ENCODE measurements at places on chromosomes 1 and 21.

- DNase-seq = no peak
These were observed 102.8 kb upstream of the JUN start for GRCh38 chr1:58886611-58887010.

DNA sequence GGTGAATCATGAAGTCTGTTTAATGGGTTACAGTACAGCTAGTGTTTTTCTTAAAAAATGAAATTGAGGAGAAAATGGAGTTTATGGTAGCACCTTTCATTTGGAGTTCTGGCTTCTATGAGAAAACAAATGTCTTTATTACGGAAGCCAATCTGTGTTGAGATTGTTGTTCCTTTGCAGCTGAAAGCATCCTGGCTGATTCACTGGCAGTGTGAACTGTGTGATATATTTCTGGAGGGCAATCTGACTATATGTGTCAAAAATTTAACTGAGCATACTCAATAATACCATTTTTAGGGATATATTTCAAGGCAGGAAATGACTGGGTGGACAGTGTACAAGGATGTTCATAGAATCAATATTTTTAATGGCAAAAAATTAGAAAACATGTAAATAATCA is 46.6 kb upstream of the LYST start:
- no peak for DNase-seq

DNA sequence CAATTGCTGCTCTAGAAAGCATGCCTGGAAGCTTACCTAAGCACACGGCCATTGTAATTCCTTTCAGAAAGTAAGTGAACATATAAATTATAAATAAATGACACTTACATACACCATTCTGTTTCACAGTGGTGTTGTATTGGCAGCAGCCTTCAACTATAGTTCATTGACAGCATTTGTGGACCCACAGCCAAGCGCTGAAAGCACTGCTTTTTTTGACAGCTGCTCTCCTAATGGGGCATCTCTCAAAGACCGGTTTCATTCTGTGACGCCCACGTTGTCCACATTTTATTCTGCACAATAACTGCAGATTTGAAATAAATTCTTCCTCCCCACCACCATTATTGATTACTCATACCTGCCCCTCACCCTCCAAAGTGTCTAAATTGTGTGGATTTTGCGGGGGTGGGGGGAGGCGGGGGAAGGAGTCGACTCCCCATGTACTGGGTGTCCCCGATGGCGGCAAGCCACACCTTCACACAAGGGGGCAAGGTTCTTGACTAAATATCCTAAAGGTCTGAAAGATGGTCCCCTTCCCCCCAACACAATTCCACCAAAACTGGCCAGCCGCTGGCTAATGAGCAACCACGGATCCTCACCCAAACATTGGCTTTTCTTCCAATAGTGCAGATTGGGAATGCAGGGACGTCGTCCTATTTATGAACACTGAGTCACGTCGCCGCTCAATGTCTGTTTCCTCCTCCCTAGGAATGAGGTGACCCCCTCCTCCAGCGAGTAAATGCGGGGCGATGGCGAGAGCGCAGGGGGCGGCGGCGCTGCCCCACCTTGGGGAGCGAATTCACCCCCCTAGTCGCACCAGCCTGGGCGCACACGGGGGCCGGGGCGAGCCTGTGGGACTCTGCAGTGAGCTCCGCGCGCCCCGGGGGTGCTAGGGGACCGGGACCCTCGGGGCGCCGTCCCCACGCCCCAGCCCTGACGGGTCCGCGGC is 960 bp downstream of the RCAN1 start:
- DNase-seq = no peak

GRCh38 chr1:226220473-226221189 is 2.8 kb upstream of the MIXL1 start:
- no peak for DNase-seq

- no peak for DNase-seq
These were observed 32.3 kb downstream of the CD58 start for GRCh38 chr1:116538544-116538943.

GRCh38 chr1:95496773-95497172 is 262.8 kb downstream of the RWDD3 start:
- DNase-seq = no peak

- no peak for DNase-seq
These were observed 14.8 kb downstream of the DHRS3 start for GRCh38 chr1:12603224-12603623.

- no peak for DNase-seq
These were observed 35.8 kb downstream of the WNT4 start for GRCh38 chr1:22107126-22107525.

GRCh38 chr1:18632783-18633421 is 2.3 kb downstream of the PAX7 start:
- DNase-seq = peak; percentile 46

GRCh38 chr21:41316200-41317062 is at the start of gene FAM3B:
FAM3B (plus strand) TSS chr21:41316801; CDS start chr21:41316880, 79 bp downstream.
- peak; percentile 34 for DNase-seq

DNA sequence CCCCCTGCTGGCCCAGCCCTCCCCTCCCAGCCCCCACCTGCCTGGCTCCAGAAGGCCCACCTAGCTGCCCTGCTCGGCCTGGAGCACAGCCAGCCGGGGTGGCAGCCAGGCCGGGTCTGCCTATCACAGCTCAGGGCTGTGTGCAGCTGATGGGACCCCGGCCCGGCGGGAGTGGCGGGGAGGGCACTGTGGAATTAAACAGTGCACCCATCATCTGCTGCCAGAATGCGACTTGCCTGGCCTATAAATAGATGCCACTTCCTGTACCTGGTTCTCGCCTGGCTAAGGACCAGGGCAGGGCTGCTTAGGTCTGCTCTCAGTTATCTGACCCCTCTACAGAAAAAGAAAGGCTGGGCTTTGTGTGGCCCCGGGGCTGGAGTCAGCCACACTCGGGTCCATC is 98.2 kb upstream of the VAMP3 start:
- no peak for DNase-seq

- no peak for DNase-seq
These were observed 303.6 kb upstream of the FAM78B start for GRCh38 chr1:166470441-166470840.

DNA sequence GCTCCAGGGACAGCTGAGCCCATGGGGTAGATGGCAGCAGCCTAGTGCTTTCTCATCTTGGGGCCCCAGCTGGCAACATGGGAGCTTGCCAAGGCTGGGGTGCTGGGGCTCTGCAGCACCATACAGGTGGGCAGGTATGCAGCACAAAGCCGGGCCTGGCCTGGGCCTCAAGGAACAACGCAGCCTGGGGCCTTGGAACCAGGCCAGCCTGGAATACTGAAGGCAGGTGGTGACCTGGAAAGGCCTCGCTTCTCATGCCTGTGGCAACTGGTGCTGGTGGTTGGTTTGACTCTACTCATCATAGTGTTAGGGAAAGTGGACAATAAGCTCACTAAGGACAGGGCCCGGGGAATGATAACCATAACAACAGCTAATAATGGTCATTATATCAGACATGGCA is 27.0 kb upstream of the SDHB start:
- DNase-seq = no peak

DNA sequence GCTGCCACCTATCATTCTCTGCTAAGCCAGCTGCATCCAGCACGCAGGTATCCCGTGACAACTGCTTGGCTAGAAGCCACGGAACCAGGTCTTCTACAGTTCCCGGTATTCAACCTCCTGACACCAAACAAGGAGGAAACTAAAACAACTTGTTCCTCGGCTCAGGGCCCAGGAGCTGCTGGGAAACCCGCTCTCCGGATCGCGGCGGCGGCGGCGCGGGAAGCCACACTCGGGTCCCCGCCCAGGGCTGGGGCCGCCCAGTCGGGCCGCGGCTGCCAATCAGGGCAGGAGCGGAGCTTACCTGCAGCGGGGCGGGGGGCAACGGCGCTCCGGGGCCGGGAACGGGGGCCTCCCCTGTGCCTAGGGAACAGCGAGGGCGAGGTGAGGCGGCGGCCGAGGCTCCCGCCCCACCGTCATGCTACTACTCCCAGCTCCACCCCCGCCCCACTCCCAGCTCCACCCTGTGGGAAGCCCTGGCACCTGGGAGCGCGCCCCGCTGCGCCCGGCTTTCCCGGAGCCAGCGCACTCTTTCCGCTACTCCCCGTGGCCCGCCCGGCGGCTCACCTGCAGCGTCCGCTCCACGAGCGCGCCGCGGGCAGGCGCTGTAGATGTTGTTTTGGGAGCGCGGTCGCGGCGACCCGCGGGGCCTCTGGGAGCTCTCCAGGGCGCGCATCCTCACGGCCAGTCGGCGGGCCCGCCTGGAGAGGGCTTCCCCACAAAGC is 12.1 kb downstream of the IL24 start:
- peak; percentile 68 for DNase-seq

GRCh38 chr1:160973491-160973890 is 18.9 kb upstream of the ITLN2 start:
- DNase-seq = no peak

DNA sequence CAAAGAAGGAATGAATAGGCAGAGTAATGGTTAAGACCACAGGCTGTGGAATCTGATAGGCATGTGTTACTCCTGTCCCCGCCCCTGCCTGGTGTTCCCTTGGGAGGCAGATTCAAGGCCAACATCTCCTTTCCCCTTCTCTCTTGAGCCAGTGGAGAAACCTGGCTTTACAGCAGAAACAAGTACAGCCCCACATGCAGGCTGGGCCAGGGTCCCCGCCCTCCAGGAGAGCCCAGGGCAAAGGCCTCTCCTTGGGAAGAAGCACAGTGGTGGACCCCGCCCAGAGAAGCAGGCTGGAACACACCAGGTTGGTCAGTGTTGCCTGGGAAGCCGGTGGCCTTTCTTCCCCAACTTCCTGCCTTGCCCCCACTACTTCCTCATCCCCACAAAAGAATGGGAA is 6.8 kb downstream of the C1orf167 start:
- no peak for DNase-seq

- no peak for DNase-seq
These were observed 359.1 kb downstream of the BARHL2 start for GRCh38 chr1:90357995-90358394.

GRCh38 chr1:74593887-74594866 is 79.4 kb downstream of the ERICH3 start:
- no peak for DNase-seq

DNA sequence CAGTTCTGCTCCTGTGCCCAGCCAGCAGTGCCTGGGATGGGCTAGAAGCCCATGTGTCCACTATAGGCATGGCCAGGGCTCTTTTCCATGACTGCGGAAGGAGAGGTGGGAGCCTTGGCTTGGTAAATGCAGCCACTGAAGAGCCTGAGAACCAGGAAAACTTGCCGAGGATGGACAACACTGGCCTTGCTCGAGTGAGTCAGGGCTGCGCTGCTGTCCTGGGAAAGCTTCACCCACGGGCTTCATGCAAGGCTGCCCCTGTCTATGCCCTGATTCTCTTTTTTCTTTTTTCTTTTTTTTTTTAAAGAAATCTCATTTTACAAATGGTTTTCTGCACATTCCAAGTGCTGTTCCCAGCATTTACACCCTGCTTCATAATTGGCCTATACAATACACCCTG is 156.5 kb downstream of the CAMTA1 start:
- DNase-seq = no peak

DNA sequence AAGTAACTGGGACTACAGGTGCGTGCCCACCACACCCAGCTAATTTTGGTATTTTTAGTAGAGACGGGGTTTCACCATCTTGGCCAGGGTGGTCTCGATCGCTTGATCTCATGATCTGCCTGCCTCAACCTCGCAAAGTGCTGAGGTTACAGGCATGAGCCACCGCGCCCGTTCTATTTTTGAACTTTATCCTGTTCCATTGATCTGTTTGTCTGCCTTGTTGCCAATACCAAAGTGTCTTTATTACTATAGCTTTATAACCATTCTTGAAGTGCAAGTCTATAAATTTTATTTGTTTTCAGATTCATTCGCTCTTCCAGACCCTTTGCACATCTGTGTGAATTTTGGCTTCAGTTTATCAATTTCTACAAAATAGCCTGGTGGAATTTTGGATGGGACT is 28.0 kb downstream of the SYT14 start:
- DNase-seq = no peak

GRCh38 chr1:147211577-147211976 is 13.6 kb downstream of the FMO5 start:
- no peak for DNase-seq

DNA sequence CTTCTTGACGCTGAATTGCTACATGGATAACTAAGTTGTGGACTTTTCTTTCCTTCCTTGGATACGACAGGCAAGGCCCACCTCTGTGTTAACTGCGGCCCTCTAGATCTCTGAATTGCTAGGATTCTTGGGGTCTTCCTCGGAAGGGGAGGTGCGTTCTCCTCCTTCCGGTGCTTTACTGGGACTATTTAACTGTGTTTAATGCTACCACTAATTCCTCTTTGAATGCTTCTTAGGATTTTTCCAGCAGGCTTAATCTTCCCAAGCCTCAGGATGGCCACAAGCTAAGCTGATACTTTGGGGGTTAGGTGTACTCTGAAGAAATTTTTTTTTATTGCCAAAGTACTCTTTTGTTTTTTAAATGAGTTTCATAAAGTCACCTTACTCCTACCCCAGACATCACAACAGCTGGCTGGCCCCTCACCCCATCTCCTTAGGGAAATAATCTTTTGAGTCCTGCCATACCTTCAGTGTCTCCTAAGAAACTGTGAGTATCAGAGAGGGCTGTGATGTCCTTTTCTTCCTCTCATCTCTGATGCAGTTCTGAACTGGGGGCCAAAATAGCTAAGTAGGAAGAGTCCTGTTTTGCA is 21.4 kb downstream of the KIRREL1 start:
- no peak for DNase-seq

- no peak for DNase-seq
These were observed 21.1 kb downstream of the UBAP2L start for GRCh38 chr1:154241703-154242351.

DNA sequence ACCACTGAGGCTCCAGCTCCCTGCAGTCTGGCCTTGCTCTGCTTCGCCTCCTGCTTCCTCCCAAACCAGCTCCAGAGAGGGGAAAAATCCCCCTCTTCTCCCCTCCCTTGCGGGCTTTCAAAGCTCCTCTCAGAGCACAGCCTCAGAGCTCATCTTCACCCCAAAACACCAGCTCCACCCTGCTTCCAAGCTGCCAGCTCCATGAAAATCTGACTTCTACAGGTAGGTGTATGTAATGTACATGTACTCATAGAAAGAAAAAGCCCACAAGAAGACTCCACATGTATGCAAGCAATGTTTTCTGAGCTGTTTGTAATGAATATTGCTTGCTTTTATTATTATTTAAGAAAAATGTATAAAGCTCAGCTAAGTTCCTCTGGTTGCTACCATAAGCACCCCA is 8.4 kb downstream of the SLC41A1 start:
- DNase-seq = no peak

- DNase-seq = no peak
These were observed 113.4 kb downstream of the ZBTB18 start for GRCh38 chr1:244164511-244164890.

GRCh38 chr1:53298045-53298637 is 29.7 kb downstream of the LRP8 start:
- DNase-seq = no peak

- DNase-seq = no peak
These were observed 11.5 kb upstream of the KCNJ6 start for GRCh38 chr21:37927711-37928110.

- peak; percentile 26 for DNase-seq
These were observed 70.0 kb downstream of the LUZP1 start for GRCh38 chr1:23098463-23099170.

GRCh38 chr1:150836129-150836773 is 28.2 kb upstream of the CTSK start:
- DNase-seq = peak; percentile 23

DNA sequence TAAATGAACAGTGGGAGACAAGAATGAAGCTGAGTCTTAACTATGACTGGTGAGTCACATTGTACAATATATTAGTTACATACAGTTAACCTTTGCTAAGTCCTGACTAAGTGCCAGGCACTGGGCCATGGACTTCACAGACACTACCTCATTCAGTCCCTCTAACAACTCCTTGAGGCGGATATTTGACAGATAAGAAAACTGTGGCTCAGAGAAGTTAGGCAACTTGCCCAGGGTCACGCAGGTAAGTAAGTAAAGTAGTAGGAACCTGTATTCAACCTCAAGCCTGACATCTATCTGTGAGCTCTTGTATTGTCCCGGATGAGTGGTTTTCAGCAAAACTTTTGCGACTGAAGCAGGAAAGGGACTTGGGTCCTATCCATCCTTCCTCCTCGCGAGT is 62.1 kb downstream of the GNG12 start:
- DNase-seq = no peak

All from NCI-H2029 treated with DMSO at 0.1 percent for 48 hours (cell line).